Activated CD4-positive, alpha-beta T cell treated with anti-CD3 and anti-CD28 coated beads, Interleukin-2, amount 50 U/mL, for 24 hours (primary cell): ENCODE measurements at places on chromosomes 2 and 18.

GRCh38 chr18:10270151-10270571 is 184.3 kb upstream of the APCDD1 start:
- DNase-seq: no peak

DNA sequence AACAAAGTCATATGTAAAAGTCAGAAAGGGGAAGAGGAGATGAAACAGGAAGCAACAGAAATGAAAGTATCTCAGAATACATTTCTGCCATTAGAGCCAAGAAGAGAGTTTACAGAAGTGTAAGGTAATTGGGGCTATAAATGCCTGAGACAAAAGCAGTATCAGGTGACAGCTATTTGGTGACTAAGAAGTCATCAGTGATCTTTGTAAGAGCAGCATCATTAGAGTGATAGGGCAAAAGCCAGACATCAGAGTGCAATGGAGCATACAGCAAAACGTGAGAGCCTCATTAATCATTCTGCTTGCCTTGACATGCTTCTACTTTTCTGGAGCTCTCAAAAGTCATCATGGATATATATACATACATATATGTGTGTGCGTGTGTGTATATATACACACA is 804.7 kb upstream of the PIK3C3 start:
- DNase-seq: no peak

GRCh38 chr2:10331027-10331701 is 28.5 kb downstream of the HPCAL1 start:
- peak; percentile 23 for DNase-seq

DNA sequence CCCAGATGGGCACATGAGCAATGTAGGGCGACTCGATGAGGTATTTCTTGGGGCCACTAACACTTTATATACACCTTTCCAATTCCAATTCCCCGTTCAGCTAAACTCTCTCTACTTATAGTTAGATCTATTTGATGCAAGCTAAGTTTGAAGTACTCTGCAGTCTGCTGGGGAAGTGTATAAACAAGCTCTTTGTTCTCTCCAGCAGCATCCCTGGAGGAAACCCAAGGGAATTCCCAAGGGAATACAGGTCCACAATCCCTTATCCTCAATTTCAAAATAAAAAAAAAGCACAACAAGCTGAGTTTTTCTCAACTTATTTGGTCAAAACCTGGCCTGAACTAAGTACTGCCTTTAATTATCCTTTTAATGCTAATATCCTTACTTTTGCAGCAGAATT is 433.3 kb downstream of the NBAS start:
- DNase-seq: no peak

DNA sequence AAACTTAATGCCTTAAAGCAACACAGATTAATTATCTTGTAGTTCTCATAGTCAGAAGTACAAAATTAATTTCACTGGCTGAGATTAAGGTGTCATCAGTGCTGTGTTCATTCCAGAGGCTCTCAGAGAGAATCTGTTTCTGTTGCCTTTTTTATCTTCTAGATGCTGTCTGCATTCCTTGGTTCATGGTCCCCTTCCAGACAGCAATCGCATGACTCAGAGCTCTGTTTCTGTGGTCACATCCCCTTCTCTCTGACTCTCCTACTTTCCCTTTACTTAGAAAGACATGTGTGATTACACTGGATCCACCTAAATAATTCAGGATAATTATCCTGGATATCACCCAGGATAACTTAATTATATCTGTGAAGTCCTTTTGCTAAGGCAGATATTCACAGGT is 148.6 kb downstream of the MAIP1 start:
- no peak for DNase-seq
